ENCODE measurements at places on chromosomes 5 and 9.
A peak's percentile ranks its signal among the peaks of the same experiment; 100 is the strongest.

GRCh38 chr9:136059321-136059791 is 35.7 kb downstream of the NACC2 start:
- no peak for DNase-seq

- DNase-seq = no peak
Observed at GRCh38 chr9:137757613-137758029, 120.0 kb upstream of the CACNA1B start.

GRCh38 chr5:180130876-180131740 is 59.5 kb upstream of the RNF130 start:
- DNase-seq = no peak

DNA sequence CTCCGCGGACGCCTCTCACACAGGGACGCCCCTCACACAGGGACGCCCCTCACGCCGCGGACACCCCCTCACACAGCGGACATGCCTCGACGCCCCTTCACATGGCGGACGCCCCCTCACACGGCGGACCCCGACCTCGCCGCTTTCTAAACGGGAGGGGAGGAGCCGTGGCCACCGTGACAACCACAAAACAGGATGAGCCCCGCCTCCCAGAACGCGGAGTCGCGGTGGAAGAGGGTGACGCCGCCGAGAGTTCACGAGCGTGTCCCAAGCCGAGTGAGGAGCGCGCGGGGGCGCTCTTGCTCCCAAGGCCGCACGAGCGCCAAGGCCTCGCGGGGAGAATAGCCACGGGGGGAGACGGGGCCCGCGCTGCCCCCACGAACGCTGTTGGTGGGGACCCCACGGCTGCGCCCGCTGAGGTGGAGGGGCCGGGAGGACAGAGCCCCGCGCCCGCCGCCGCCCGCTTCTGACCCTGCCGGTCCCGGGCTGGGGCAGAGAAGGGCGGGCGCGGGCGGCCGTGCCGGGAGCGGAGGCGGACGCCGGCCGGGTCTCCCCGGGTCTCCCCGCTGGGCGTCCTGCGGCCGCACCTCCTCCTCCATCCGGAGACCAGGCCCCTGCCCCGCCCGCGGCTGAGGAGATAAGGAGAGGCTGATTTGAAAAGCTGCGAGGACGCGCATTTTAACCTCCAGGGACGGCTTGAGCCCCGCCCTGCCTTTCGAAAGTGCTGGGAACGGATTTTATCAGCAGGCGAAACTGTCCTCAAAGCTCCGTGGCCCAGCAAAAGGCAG is 3.9 kb upstream of the NKD2 start:
- DNase-seq = peak; percentile 74

GRCh38 chr9:125851979-125852378 is 104.8 kb downstream of the PBX3 start:
- no peak for DNase-seq

GRCh38 chr9:72207278-72207677 is 58.0 kb downstream of the GDA start:
- no peak for DNase-seq
